Transverse colon (tissue), 4 donors: ENCODE measurements at places on chromosomes 12 and 14.

DNA sequence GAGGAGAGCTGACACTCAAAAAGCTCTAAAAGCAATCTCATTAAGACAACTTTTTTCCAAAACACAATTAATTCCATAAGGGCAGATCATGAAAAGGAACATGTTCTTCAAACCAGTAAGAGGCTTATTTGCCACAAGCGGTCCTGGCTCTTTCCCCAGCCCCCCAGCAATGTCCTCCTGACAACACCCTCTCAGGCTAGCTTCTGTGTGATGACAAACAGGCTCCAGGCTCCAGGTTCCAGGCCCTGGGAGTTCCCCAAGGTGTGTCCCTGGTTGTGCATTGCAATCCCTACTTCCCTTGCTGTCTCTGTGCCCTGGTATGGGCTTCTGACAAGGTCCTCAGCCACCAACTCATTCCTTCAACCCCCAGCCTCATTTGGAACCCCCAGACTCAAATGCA, 8.9 kb downstream of the HVCN1 start:
- DNase-seq, result no peak

GRCh38 chr12:4416276-4416675, 29.3 kb downstream of the FGF6 start:
- no peak for DNase-seq

DNA sequence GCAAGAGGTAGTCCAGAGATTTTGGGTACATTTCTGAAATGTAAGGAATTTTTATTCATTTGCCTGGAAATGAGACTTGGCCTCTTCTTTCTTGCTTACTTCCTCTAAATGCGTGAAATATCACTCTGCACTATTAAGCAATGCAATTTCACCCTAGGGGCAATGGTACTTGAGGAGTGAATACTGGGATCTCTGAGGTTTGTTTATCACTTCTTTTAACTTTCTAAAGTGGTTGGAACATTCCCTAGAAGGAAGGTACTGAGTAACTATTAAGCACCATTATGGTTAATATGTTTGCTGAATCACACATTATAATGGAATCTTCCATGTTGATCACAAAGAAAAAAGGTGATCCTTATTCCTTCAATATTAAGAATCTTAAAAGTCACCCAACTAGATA, 120.9 kb upstream of the CAND1 start:
- DNase-seq, result no peak

GRCh38 chr14:28652782-28653181, 113.8 kb upstream of the FOXG1 start:
- DNase-seq, result no peak

DNA sequence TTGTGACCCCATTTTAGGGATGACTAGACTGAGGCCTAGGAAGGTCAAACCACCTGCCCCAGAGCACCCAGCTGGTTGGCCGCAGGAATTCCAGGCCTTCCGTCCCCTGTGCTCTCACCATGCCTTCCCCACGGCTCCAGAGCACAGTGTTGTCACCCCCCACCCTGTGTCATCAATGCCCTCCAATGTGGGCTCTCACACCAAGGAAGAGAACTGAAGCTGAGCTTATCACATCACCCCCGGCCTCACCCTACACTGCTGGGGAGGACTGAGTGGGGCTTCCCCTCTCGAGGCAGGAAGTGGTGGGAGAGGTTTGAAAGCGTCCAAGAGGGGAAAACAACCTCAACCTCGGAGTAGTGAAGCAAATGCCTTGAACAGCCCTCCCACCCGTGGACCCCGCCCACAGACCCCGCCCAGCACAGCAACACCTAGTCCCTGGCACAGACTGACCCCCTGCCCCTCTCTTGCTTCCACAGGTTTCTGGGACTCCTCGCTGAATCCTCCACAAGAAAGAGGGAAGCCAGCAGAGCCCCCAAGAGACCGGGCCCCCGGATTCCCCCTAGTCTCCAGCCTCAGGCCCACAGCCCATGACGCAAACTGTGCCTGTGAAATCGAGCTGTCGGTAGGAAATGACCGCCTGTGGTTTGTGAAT, 97.2 kb downstream of the LGMN start:
- peak; percentile 57 for DNase-seq

DNA sequence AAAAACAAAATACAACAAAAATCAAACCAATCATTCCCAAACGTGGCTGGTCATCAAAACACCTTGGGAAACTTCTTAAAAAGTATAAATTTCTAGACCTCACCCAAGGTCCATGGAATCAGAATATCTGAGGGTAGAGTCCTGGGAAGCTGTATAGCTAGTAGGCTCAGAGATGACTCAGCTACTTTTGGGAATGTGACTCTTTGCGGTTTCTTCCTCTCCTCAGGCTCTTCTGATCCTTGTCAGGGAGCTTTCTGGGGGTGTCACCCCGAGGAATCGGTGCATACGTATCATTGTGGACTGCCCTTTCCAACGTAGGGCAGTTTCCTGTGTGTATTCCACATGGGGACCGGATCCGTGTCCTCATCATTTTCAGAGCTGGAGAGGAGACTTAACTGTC, 14.8 kb downstream of the JDP2 start:
- DNase-seq, result no peak

- DNase-seq, result no peak
Measured at GRCh38 chr12:50581226-50582184, 76.7 kb downstream of the DIP2B start.

- peak; percentile 65 for DNase-seq
Measured at GRCh38 chr14:95527387-95528002, 7.4 kb upstream of the GLRX5 start.

DNA sequence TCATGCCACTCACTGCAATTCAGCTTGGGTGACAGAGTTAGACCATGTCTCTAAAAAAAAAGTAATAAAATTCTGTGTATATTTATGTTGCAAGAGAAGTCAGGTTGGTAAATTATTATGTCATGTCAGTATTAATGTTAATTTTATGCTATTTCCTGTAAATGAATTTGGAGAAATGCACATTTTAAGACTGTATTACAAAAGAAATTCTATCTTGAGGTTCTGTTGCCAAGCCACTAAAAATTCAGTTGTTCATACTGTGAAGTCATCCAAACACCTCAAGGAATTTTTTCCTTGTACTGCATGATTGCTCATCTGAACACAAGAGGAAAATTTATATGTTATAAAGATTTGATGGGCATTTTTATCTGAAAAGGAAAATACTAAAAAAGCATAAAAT, 23.3 kb upstream of the HMGA2 start:
- DNase-seq, result no peak

DNA sequence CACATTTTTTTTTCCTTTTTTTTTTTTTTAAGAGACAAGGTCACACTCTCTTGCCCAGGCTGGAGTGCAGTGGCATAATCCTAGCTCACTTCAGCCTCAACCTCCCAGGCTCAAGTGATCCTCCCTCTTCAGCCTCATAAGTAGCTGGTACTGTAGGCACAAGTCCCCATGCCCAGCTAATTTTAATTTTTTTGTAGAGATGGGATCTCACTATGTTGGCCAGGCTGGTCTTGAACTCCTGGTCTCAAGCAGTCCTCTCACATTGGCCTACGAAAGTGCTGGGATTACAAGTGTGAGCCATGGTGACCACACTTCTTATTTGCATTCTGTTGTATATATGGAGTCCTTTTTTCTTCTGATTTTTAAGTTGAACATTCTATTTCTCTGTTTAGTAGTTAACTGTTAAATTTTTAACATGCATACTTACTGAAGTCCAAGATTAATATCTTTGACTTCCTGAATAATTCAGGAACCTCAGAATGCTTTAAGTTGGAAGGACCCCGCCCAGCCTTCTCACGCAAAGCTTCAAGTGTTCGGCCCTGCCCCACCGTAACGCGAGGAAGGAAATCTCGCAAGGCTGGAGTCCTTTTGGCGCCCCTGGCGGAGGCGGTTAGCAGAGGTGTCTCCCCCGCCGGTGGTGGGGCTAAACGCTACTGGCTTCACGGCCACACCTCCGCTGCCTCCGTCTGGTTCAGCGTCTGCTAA, 21.6 kb downstream of the SPATS2 start:
- DNase-seq, result peak; percentile 21

- no peak for DNase-seq
Measured at GRCh38 chr14:22387776-22388241, 201.2 kb downstream of the DAD1 start.

DNA sequence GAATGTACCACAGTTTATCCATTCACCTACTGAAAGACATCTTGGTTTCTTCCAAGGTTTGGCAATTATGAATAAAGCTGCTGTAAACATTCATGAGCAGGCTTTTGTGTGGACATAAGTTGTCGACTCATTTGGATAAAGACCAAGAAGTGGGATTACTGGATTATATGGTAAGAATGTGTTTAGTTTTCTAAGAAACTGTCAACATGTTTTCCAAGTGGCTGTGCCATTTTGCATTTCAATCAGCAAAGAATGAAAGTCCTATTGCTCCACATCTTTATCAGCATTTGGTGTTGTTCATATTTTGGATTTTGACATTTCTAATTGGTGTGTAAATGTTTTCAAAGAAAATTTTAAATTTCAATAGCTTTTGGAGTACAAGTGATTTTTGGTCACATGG, 27.3 kb upstream of the KLRF1 start:
- no peak for DNase-seq

DNA sequence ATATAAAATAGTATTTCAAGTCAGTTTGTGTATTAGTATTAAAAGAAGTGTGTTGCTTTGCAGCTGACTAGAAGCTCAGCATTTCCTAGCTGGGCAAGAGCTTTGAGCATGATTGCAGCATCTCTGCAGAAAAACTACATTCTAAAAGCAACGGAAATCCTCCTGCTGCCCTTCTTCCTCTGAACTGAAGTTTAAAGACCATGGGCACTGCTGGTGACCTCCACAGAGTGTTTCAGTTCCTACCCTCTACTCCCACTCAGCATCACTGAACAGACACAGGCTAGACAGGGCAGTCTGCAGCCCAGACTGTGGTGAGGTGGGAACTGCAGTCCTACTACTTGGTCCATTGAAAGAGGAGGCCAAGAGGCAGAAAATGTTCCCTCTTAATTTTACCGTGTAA, 59.0 kb downstream of the FAR2 start:
- no peak for DNase-seq

DNA sequence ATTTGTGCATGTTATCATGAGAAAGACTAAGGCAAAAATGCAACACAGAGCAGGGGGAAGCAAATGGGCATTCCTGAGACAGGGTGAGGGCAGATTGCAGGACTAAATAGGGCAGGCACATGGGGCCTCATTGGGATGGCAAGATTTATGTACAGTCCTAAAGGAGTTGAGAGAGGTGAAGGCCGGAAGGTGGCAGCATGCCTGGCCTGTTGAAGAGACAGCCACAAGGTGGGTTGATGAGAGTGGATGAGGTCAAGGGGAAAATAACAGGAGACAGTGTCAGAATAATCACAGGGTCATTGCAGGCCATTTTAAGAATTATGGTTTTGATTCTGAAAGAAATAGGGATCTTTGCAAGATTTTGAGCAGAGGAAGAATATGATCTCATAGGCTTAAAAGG, 21.0 kb downstream of the PAH start:
- DNase-seq, result no peak

- DNase-seq, result no peak
Measured at GRCh38 chr12:49417558-49417957, 50.3 kb downstream of the SPATS2 start.

DNA sequence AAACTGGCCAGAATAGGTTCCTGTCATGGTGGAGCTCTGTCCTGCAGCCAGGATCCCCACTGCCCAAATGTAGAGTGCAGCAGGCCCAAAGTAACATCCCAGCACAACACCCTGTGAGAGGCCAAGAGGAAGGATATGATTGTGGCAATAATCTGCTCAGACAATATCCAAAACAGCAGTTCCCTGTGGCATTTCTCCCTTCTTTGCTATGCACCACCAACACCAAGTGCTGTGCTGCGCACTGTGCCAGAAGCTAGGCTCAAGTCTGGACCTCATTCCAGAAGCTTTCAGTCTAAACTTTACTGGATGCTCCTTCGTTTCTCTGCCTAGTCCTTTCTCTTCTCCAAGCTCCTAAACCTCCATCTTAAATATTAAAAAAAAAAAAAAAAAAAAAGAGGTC, 33.4 kb downstream of the SLC11A2 start:
- DNase-seq, result no peak

DNA sequence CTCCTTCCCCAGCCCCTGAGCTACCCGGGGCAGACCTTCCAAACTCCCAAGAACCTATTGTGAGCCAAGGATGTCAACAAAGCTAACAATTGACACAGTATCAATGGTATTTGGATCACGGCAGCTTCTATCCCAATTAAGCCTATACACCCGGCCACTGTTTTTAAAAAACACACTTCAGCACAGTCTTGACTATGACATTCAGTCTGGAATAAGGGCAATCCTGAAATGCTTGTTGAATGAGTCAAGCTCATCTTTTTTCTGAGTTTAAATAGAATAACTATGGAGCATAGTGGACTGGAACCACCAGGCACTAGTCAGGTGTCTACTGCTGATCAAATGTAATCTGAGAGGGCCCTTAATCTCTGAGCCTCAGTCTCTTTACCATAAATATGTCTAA, 5.7 kb downstream of the DENND5B start:
- DNase-seq, result no peak

- no peak for DNase-seq
Measured at GRCh38 chr14:105891221-105891602, 364.8 kb downstream of the TMEM121 start.

DNA sequence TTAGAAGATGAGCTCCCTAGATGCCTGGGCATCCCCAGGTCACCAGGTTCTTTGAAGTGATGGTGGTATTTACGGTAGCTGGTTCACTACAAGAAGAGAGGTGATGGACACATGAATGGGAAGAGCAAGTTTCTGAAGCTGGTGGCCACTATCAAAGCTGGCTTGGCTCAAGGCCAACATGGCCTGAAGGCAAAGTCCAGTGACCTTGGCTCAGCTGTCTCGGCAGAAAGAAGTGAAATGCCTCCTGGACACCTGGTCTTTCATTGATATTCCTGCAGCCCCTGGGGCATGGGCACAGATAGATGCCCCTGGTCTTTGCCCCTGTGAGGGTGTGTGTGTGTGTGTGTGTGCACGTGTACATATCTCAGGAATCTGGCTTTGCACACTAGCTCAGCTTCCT, 441.8 kb upstream of the TMPO start:
- DNase-seq, result no peak

DNA sequence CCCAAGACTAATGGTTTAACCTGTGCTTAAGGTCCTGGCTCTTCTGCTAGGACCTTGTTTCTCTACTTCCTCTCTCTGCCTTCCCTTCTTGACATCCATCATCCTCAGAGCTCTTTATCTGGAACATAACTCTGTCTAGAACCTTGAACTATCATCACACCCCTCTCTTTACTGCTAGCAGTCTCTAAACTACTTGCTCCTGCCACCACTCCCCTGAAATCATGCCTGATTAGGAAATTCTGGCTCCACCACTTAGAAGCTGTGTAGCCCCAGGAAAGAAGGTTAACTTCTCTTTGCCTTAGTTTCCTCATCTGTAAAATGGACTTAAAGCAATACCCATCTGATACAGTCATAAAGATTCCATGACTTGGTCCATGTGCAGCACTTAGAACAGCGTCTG, 9.1 kb downstream of the SLC38A1 start:
- no peak for DNase-seq

GRCh38 chr14:75196468-75196867, 20.1 kb upstream of the TMED10 start:
- DNase-seq, result peak; percentile 42
